ENCODE measurements at places on chromosomes 2 and 18.

- no peak for DNase-seq
These were observed 45.4 kb downstream of the SLC40A1 start for GRCh38 chr2:189534854-189535832.

- DNase-seq, result no peak
These were observed 13.1 kb downstream of the KDM3A start for GRCh38 chr2:86454238-86454637.

DNA sequence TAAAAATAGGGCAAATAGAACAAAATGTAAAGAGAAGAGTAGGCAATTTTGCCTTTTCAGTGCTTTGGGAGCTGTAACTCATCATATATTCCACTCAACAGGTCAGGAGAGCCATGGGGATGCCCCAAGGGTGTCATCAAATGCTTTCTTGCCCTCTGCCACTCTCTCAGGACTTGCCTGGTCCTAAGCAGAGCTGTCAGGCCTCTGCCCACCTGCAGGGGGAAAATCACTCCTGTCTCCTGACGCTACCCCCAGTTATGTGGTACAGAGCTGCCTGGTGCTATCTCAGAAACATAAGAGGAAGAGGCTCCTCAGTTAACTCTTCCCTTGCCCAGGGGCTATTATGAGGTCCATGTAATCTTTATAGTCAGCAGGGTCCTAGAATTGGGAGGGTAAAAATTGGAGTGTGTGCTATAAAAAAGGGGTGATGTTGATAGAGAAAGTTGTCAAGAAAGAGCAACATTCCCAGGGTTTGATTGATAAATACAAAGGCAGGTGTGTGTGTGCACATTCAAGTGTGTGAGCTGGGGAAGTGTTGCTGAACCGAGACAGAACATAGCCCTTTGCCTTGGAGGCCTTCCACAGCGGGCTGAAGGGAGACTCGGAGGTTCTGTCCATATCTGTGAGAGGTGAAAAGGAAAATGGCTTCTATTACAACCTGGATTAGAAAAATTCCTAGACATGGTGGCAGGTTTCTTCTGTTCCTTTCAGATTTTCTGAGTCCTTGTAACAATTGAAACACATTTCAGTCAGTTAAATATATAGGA, 25.4 kb downstream of the PTPRM start:
- DNase-seq, result no peak

DNA sequence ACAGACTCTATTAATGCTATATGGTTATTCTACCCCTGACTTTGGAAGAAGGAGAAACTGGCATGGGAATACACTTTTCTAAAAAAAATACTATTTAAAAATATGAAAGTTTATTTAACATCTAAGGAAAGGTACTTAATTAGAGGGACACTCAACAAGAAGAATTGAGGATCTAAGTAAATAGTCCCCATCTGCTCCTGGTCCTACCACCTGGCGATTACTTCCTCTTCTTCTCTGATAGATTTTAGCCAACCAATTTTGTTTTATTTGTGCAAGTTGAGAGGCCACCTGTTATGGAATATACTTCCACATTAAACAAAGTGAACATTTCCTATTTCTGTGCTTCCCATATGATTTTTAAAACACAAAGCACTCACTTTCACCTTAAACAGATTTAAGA, 111.7 kb downstream of the BCL2 start:
- DNase-seq, result no peak

DNA sequence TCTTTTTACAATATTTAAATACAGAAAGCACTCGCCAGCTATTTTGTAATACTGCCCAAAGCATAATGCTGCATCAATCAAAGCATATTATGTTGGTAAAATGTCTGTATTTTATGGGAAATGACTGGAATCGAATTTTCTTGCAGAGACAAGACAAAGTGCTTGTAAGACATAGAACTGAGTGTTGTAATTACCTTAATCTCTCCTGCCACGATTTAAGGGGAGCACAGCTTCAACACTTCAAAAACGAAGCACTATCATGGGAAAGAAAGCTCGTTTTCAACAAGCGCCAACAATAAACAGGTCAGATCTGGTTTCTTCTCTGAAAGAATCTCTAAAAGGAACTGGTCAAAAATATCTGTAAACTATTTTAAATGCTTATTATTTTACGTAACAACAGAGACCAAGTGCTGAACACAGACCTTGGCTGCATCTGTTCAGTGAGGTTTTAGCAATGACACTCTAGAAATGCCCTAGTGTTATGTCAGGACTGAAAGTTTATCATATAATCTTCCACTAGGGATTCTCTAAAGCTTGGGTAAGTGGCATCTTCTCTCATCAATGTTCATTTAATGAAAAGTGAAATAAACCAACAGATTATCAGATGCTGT, 19.0 kb downstream of the RND3 start:
- no peak for DNase-seq

DNA sequence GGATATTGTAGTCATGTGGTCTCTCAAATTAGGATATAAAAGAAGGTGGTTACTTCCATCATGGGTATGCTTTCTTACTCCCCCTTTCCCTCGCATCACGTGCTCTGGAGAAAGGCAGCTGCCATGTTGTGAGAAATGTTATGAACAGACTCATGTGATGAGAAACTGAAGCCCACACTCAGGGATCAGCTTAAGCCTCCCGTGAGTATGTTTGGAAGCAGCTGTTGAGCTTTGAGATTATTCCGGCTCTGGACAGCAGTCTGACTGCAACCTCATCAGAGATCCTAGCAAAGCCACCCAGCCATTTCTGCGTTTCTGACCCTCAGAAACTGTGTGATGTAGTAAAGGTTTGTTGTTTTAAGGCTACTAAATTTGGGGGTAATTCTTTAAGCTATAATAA, 700.1 kb downstream of the ADCYAP1 start:
- no peak for DNase-seq

DNA sequence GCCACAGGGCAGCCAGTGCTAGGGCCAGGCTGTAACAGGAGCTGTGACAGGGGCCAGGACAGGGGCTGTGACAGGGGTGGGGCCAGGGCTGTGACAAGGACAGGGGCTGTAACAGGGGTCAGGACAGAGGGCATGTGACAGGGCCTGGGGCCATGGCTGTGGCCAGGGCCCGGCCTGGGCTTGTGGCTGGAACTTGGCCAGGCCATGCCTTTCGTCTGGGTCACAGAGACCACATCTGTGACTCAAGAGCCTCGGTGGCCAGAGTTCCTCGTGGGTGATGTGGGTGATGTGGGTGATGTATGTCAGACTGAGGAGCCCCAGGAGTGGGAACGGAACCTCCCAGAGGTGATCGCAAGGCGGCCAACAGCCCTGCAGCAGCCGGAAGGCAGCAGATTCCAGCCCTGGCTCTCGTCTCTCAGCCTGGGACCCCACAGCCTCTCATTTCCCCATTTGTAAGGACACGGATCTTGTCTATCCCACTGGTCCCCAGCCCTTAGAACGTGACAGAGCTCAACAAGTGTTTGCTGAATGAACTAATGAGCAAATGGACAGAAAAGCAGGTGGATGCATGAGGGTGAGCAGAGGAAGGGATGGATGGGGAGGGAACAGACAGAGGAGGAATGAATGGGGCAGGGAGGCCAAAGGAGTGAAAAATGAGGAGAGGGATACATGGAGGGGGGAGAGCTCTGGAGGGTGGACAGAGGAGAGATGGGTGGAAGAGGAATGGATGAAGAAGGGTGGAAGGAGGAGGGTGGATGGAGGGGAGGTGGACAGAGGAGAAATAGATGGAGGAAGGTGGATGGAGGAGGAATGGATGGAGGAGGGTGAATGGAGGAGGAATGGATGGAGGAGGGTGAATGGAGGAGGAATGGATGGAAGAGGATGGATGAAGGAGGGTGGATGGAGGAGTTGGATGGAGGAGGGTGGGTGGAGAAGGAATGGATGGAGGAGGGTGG, 17.3 kb downstream of the ESPNL start:
- no peak for DNase-seq

GRCh38 chr18:58866773-58867150, 2.1 kb downstream of the ZNF532 start:
- DNase-seq, result no peak

- DNase-seq, result no peak
These were observed 308.7 kb upstream of the SALL3 start for GRCh38 chr18:78670778-78671391.

- DNase-seq, result peak; percentile 94
These were observed 2.1 kb downstream of the ST8SIA5 start for GRCh38 chr18:46754661-46755292.

DNA sequence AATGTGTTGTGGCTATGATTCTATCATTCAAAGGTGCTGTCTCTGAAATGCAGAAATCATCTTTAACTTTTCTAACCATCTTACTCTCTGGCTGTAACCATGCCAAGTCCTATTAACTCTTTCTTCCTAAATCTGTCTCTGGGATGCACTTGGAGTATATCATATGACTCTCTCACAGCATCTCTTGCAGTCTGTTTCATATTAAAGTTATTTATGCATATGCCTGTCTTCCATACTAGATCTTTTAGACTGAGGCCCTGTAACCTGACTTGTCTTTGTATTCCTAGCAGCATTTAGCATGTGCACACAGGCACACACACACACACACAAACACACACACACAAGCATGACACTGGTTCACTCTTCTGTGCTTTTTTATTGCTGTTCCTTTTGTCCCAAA, 320.6 kb downstream of the ETAA1 start:
- no peak for DNase-seq

- no peak for DNase-seq
These were observed 19.0 kb downstream of the ACVR2A start for GRCh38 chr2:147863835-147864234.

GRCh38 chr2:204989877-204990276, 444.6 kb downstream of the PARD3B start:
- DNase-seq, result no peak

DNA sequence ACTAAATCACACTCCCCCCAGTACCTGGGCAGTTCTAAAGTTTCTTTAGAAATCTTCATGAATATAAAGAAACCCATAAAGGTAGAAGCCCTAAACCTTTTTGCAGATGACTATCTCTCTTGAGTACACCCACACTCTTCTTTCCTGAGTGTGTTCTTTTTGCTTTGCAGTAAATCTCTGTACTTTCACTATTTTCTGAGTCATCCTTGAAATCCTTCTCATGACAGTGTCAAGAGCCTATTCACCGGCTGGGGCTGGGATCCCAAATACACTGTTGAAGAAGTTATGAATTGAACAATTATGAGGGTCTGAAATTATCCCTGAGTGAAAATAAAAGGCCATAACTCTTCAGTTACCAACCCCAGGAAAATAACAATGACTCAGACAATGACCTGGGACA, 133.9 kb upstream of the CCDC195 start:
- DNase-seq, result no peak

DNA sequence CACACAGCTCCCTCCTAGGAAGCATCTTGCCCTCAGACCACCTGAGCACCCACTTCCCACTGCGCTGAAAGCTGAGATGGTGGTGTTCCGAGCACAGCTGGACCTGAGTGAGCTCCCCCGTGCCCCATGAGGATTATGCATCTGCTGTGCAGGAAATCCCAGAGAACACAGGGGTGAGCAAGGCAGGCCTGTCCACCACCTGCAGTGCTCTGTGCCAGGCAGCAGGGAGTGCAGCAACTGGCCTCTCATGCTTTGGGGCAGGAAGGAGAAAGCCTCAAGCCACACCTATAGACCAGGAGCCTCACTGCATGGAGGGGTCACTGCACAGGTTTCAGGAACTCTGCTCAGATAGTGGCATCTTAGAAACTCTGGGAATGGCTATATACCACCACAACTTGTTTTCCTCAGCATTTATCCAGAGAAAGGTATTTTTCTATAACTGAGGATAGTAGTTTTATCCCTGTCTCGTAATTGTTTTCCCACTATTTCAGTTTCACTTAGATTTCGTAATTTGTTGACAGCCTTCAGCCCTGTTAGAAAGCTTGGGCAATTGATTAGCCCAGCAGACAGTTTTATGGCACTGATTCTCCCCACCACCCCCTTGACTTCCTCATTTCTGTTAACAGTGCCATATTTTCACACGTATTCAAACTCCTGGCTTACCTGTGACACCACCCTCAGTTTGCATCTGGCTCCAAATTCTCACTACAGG, 144.3 kb upstream of the DAPL1 start:
- DNase-seq, result no peak

GRCh38 chr2:166494140-166494624, at the start of gene SCN7A:
SCN7A (minus strand) TSS chr2:166494249; CDS start chr2:166477696, 16,553 bp downstream.
- no peak for DNase-seq

DNA sequence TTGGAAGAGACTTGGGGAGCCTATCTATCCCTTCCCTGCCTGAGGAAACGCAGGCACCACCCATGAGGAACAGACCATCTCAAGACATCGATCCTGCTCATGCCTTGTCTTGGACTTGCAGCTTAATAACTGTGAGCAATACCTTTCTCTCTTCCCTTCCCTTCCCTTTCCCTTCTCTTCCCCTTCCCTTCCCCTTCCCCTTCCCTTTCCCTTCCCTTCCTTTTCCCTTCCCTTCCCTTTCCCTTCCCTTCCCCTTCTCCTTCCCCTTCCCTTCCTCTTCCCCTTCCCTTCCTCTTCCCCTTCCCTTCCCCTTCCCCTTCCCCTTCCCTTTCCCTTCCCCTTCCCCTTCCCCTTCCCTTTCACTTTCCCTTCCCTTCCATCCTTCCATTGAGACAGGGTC, 650.7 kb upstream of the SOX11 start:
- DNase-seq, result no peak
